ENCODE measurements at places on chromosomes 6 and 20.

DNA sequence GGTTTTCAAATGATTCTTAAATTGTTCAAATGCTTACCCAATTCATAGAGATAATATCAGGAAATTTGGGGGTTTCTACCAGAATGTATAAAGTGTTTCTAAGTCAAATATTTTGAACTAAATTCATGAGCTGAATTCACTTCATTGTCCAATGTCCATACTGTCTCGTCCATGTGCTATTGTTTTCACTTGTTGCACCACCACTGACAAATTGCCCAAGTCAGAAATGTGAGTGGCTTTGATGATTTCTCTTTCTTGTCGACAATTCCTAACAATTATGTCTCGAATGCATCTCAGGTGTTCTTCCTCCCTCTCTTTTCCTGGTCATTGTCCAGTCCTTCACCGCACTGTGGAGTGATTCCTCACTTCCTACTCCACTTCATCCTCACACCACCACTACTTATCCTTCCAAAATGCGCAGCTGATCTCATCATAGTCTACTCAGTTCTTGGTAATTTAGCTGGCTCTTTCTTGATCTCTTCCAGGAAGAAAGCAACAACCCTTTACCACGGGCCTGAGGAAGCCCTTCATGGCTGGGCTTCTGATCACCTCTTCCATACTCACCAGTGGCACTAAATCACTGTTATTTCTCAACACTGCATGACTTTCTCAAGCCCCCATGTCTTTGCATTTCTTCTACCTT lies 161.1 kb downstream of the FOXA2 start:
- H3K27ac ChIP-seq: no peak overlapping the region
- no peaks in the 10 kb centered on the region for H3K36me3 ChIP-seq
- peaks cover 1% of the 10 kb centered on the region for H3K4me1 ChIP-seq
- DNase-seq: no peak

DNA sequence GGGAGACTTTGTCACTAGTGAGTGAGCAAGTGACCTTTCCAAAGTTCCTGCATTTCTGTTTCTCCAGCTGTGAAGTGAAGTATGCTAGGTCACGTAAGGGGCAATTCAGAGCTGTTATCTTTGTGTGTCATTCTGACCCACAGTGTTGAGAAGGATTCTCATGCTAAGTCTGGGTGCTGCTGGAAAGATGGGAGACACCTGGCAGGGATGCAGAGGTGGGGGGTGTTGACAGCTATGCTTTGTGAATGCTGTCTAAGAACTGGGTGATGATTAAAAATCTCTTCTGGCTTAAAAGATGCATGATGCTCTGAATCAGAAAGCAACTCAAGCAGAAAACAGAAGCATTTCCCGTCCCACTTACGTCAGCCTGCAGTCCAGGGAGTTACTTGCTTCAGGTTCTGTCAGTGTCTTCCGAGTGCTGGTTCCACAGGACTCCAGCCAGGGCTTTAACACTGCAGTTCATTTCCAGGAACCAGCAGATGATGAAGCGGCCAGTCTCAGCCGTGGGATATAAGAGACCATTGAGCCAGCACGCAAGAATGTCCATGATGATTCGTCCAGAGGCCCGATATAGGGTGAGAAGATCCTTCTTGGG lies 30.9 kb upstream of the ASXL1 start:
- no peaks in the 10 kb centered on the region for H3K4me1 ChIP-seq
- H3K4me3 ChIP-seq: no peak overlapping the region
- peaks cover 56% of the 10 kb centered on the region for H3K36me3 ChIP-seq
- no peaks in the 10 kb centered on the region for H3K27me3 ChIP-seq

- no peak overlapping the region for H3K27ac ChIP-seq
- no peaks in the 10 kb centered on the region for H3K27me3 ChIP-seq
- no peaks in the 10 kb centered on the region for H3K36me3 ChIP-seq
- H3K4me1 ChIP-seq: peaks cover 5% of the 10 kb centered on the region
- H3K4me3 ChIP-seq: no peak overlapping the region
- DNase-seq: no peak
Observed at GRCh38 chr6:108951351-108951953, 103.2 kb downstream of the ARMC2 start.

DNA sequence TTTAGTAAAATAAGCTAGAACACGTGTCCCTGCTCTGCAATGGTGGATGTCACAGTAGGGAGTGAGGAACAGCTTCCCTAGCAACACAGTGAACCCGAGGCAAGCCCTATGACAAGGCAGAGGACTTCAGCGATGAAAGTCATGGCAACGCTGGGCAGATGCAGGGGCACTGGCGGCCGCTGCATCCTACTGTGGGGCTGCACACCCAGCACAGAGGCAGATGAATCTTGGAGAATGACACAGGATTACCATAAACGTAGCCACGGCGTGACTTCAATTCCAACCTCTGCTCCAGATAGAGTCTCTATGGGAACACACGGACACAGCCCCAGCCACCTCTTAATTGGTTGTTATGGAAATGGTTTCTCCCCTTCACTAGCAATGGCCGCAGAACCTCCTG lies 64.2 kb downstream of the MYLK4 start:
- H3K4me3 ChIP-seq: no peak overlapping the region
- H3K36me3 ChIP-seq: no peaks in the 10 kb centered on the region
- no peak overlapping the region for H3K27ac ChIP-seq
- no peak for DNase-seq
- peaks cover 2% of the 10 kb centered on the region for H3K4me1 ChIP-seq

DNA sequence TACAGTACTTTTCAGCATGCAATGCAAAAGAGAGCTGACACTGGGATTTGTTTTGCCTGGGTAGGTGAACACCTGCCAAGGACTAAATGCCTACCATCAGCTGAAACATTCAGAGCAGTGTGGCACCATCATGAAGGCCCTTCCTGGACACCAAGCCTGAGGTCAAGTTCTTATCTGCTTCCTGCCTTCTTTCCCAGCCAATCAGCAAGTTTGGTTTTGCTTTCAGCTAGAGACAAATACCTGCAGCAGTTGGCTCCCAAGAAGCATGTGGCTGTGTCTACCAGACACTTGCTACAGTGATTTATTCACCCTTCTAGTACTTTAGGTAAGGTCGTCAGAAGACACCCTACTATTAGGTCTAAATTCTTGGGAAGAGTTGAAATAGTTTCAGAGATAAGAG lies 112.8 kb downstream of the TBX18 start:
- DNase-seq: no peak
- H3K27ac ChIP-seq: no peak overlapping the region
- no peaks in the 10 kb centered on the region for H3K36me3 ChIP-seq
- H3K4me1 ChIP-seq: no peaks in the 10 kb centered on the region
- H3K27me3 ChIP-seq: no peaks in the 10 kb centered on the region
- H3K4me3 ChIP-seq: no peak overlapping the region

GRCh38 chr6:20236909-20237600 lies 24.8 kb upstream of the MBOAT1 start:
- H3K4me3 ChIP-seq: no peak overlapping the region
- H3K27me3 ChIP-seq: no peaks in the 10 kb centered on the region
- no peaks in the 10 kb centered on the region for H3K36me3 ChIP-seq
- DNase-seq: no peak
- H3K27ac ChIP-seq: no peak overlapping the region

GRCh38 chr6:148460876-148461646 lies 118.4 kb downstream of the SASH1 start:
- no peak overlapping the region for H3K4me3 ChIP-seq
- no peak for DNase-seq
- peaks cover 4% of the 10 kb centered on the region for H3K4me1 ChIP-seq
- no peaks in the 10 kb centered on the region for H3K36me3 ChIP-seq
- no peak overlapping the region for H3K27ac ChIP-seq
